Kidney epithelial cell (primary cell): ENCODE measurements at places on chromosomes 5 and 9.

DNA sequence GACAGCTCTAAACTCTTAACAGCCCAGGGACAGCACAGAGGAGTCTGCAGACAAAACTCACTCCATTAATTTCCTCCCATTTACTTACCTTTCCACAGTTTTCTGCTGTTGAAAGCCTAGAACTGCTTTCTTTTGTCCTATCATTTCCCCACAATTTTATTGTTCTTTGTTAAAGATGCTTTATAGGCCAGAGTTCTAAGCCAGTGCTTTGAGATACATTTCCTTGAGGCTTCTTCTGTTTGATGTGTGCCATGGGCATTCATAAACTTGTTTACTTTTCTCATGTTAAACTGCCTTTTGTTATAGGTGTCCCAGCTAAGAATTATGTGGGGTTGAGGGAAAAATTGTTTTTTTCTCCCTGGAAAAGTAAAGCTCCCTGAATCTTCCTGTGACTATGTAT is 25.9 kb upstream of the SUB1 start:
- DNase-seq = no peak

- DNase-seq = no peak
These were observed 12.4 kb upstream of the SUB1 start for GRCh38 chr5:32572778-32573480.

GRCh38 chr5:1122511-1123294 is 10.8 kb upstream of the SLC12A7 start:
- no peak for DNase-seq

DNA sequence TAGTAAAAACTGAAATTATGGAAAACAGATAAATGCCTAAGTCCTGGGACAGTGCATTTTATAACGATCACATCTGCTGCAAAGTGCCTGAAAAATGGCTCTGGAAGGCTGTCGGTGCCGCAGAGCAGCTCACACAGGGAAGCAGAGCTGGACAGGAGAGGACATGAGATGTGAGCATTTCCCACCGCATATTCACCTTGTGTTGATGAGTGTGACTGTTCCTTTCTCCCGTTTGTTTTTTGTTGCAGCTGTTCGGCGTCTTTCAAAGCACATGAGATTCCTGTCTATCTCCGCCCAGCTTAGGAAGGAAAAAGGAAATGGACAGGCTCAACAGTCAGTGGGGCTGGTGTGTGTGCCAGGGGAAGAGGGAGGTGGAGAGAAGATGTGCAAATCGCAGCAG is 164.9 kb upstream of the SEMA6A start:
- no peak for DNase-seq
